ENCODE measurements at places on chromosomes 13 and 19.

GRCh38 chr13:114124921-114125320 is 7.5 kb downstream of the RASA3 start:
- DNase-seq = no peak

- peak; percentile 16 for DNase-seq
Measured at GRCh38 chr19:8922591-8922990, 87.6 kb downstream of the MUC16 start.

DNA sequence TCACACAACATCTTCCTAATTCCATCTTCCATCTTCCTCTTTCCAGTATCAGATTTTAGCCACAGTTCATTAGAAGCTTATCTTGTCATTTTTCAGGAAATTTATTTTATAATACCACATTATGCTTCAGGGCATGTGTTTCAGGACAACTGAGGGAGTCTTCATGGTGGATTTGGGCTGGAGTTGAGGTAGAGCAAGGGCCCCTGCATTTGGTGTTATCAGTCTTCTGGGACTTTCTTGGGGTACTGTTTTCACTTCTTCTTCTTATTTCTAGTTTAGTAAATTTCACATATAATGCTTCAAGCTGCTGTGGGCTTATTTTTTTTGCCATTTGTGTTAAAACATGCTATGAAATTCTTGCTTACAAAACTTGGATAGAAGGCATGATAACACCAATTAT is 188.7 kb downstream of the LHFPL6 start:
- DNase-seq = no peak

- no peak for DNase-seq
Measured at GRCh38 chr13:27211771-27212364, 39.5 kb upstream of the RPL21 start.

DNA sequence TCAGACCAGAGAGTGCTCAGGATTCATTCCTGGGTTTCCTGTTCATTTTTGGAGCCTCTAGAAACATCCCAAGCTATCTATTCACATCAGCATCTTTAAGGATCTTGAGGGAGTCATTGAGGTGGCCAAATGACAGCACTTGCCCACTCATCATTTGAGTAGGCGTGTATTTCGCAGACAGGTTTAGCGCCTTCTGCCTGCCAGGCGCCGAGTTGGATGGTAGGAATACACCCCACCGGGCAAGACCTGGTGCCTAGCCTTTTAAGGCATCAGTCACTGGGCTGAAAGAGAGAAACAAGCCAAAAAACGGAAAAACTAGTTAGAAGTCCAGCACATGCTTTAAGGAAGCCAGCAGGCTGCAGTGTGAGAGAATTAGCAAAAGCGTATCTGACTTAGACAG is 33.8 kb downstream of the PEX11G start:
- DNase-seq = no peak

DNA sequence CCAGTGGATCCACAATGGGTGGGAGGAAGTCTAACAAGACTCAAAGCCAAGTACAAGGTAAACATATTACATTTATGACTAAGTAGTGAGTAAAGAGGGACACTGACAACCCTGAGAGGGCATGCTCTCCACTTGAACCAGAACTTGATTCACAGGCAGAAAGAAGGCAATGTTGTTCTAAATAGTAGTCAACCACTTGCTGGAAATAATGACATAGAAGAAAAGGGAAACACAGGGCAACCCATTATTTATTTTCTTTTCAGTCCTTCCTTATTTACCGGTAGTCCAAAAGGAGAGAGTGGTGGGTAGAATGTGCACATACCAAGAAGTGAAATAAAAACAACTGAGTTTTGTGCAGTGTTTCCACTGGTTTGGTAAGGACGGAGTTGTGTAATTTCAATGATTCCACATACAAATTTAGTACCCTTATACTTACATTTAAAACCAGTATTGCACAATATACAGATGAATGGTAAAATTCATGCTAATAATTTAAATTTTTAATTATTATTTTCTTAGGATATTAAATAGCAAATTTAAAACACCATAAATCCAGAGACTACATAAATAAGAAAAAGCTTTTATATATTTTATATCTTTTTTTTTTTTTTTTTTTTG is 65.9 kb downstream of the ENOX1 start:
- DNase-seq = no peak

GRCh38 chr13:48962281-48962680 is 13.4 kb upstream of the FNDC3A start:
- DNase-seq = no peak

DNA sequence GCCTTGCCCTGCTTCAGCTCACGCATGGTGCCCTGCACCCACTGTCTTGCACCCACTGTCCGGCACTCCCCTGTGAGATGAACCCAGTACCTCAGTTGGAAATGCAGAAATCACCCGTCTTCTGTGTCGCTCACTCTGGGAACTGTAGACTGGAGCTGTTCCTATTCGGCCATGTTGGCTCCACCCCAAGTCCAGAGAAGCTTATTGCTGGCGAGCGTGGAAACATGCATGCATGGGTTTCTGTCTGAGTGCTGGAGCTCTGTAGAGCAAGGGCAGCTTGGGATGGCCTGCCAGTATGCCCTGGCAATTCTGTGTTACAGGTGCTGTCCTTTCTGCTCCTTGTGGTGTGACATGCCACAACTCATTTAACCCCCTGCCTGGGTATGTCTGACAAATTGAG is 152.8 kb downstream of the SHISA2 start:
- DNase-seq = no peak

GRCh38 chr13:55120631-55121030 is 2020.1 kb upstream of the PRR20A start:
- DNase-seq = no peak

- no peak for DNase-seq
Measured at GRCh38 chr13:99339736-99340397, 32.7 kb upstream of the GPR183 start.

GRCh38 chr13:79987323-79987722 is 353.6 kb downstream of the SPRY2 start:
- no peak for DNase-seq

GRCh38 chr19:54137699-54138488 is at the start of gene CNOT3:
CNOT3 (plus strand) TSS chr19:54137762; CDS start chr19:54142979, 5,217 bp downstream.
- peak; percentile 49 for DNase-seq

DNA sequence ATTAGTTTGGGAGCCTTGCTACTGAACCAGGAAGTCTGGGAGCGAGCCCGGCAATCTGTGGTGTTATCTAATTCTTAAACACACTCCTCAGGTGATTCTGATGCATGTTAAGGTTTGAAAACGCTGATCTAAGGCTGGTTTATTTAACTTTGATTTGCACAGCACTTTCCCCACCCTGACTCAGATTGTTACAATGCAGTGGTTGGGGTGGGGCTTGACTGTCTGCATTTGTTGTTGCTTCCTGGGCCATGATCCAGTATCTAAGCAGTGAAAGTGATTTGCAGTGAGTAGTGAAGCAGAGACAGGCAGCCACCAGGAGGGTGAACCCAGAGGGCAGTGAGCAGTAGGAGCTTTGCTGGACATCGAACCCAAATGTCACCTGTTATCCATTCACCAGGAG is 81.6 kb upstream of the ARGLU1 start:
- no peak for DNase-seq

DNA sequence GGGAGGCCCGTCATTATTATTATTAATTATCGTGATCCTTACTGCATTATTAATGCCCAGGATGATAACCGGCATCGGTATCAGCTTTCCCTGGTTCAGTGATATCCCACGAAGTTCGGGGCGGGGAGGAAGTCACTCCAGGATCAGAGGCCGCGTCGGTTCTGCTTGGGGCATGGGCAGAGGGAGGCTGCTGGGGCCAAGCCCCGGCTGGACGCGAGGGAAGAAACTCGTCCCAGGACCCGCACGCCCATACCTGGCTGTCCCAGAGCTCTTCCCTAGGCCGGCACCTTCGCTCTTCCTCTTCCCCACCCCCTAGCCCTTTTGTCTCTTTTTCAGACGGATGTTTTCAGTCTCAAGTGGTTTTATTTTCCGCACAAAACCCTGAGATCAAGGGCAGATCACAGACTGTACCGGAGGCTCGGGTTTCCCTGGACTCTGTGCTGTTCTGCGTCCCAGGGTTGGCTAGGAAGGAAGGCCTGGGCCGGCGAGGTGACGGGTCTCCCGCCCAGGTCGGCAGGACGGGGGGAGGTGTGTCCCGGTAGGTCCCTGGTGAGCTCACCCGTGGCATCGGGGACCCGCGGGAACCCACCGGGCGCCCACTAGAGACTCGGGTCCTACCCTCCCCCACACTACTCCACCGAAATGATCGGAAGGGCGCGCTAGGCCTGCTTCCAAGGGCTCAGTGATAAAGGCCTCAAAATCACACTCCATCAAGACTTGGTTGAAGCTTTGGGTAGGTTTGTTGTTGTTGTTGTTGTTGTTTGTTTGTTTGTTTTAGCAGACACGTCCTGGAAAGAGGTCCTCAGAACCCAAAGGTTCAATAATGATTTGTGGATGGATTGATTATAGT is 7.9 kb downstream of the ZIC2 start:
- DNase-seq = no peak

- DNase-seq = no peak
Measured at GRCh38 chr13:83666141-83666540, 216.1 kb downstream of the SLITRK1 start.

DNA sequence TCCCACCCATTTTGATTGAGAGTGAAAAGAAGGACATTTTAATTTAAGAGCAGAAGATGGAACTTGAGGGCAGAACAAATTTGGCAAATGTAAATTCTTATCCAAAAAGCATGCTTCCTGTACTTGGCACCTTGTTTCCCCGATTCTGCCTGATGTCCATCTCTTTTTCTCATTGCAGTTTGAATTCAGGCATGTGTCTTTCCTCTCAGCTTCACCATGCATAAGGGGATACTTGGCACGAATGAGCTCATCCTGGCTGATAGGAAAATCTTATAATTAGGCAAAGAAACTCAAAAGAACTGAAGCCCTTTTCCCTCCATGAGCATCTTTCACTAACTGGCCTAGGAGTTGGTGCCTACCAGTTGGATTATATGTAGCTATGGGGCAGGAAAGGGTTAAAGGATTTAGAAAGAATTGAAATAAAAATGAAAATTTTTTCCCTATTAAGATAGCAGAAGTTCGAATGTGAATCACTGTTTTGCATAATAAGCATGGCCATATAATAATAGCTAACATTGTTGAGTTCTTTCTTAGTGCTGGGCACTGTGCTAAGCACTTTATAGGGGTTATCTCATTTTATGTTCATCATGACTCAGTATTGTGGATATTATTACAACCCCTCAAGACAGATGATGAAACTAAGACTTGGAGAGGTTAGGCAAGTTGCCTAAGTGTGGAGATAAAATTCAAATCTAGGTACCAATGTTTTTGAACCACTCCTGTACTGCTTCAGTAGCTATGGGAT is 386.6 kb downstream of the KCNRG start:
- no peak for DNase-seq

DNA sequence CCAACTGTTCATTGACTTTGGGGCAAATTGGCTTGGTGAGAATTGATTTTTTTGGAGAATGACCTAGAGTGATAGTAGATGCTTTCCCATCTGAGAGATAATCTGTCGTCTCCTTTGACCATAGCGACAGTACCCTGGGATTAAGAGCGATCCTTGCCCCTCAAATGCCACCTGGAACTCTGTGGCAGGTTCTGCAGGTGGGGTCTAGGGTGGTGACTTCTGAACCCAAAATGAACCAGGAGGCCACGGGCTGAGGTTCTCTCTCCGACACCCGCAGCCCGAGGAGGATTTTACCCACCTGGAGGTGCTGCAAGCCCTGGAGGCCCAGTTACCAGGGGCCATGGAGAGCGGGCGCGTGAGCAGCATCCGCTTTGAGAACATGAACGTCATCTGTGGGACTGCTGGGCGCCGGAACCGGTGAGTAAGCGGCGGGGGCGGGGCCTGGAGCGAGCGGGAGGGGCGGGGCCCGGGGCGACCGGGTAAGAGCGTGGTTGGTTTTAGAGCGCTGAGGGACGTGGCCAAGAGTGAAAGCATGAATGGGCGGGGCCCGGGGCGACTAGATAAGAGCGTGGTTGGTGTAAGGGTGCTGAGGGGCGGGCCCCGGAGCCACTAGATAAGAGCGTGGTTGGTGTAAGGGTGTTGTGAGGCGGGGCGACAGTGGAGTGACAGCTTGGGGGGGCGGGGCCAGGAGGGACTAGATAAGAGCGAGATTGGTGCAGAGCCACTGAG is 8.6 kb downstream of the C19orf81 start:
- peak; percentile 100 for DNase-seq

- no peak for DNase-seq
Measured at GRCh38 chr19:20235156-20235555, 68.1 kb downstream of the ZNF486 start.

DNA sequence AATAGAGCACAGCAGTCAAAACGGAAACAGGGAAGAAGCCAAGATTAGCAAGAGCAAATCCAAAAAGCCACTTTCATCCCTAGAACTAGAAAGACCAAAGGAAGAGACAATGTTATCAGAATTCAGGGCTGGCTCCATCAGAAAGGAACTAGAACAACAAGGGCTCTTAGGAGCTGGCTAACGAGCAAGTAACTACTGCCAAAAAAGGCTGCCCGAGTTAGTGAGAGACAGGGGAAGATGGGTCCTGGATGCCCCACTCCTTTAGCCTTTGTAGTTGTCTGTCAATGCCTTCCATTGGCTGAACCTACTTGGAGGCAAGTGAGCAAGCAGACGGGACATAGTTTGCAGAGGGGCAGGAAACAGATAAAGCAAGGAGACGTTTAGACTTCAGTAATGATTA is 240.4 kb downstream of the KLF12 start:
- DNase-seq = no peak

- DNase-seq = no peak
Measured at GRCh38 chr19:14127929-14128509, 8.4 kb downstream of the ASF1B start.

- no peak for DNase-seq
Measured at GRCh38 chr13:21175656-21176214, 617 bp downstream of the SKA3 start.

DNA sequence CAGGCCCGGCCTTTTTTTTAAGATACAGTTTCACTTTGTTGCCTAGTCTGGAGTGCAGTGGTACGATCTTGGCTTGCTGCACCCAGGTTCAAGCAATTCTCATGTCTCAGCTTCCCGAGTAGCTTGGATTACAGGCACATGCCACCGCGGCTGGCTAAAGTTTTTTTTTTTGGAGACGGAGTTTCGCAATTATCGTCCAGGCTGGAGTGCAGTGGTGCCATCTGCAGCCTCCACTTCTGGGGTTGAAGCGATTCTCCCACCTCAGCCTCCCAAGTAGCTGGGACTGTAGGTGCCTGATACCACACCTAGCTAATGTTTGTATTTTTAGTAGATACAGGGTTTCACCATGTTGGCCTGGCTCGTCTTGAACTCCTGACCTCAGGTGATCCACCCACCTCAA is 4.9 kb upstream of the CARM1 start:
- no peak for DNase-seq

GRCh38 chr19:43725468-43725867 is 9.6 kb downstream of the IRGC start:
- no peak for DNase-seq

DNA sequence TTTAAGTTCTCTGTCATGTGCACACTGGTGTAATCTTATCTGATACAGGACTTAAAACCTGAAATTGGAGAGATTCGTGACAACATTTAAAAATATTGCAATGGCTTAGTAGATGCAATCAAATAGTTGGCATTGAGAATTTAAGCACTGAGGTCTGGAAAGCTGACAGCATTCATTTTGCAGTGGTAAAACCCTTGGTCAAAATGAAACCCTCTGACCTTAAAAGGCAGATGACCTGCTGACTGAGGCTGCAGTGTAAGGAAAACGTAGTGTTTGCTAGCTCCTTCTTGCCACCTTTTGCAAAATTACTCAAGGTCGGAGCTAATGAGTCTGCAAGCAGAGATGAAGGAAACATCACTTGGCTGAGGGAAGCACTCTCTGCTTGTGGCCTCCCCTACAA is 150.6 kb downstream of the KCTD12 start:
- no peak for DNase-seq
